CD8-positive, alpha-beta memory T cell (primary cell): ENCODE measurements at places on chromosomes 7 and 10.

GRCh38 chr10:129511086-129511485 is 44.0 kb downstream of the MGMT start:
- no peak for DNase-seq

DNA sequence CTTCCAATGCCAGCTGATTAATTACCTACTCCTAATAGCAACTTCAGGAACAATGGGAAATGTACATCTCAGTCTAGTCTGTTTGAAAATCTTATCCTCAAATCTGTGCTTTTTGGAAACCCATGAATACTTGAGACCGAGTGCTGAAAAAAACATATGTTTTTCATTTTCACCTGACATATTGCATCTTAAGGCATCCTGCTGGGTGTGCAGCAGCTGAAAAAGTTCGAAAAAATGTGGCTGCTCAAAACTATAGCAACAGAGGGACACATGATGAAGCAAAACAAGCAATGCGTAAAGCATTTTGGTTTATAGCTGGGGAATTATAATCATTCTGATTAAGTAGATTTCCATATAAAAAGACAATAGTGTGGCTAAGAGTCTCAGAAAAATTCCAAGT is 218.0 kb downstream of the CREB5 start:
- no peak for DNase-seq

DNA sequence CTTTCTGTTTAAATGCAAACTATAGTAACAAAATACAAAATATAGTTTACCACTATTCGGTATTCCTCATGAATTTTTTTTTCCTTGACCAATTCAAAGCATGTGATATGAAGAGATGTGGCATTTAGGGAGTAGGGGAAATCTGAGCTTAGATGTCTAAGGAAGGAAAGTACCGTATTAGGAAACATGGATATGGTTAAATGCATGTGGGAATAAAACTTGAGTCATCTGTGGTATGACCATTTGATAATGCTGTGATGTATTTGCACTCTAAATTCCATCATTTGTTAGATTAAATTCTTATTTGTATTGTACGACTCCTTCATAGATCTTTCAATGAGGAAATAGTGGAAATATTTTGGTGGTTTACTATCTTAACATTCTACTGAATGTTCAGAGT is 19.7 kb downstream of the AHR start:
- DNase-seq: no peak

- no peak for DNase-seq
Measured at GRCh38 chr10:73359492-73359891, 828 bp upstream of the CFAP70 start.

DNA sequence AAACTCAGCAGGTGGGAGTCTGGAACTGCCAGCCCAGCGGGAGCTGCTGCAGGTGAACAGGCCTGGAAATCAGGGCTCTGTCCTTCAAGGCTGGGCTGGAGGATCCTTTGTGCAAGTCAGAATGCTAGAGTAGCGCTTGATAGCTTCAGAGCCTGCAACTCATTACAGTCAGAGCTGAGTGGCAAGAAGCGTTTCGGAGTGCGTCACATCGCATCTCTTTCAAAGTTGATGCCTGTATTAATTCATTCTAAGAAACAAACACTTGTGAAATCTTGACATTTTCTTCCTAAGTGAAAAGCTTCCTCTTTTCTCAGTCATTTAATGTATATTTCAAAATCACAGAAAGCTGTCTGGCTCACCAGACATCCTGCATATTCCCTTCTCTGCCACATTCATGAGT is 121.2 kb upstream of the NPS start:
- no peak for DNase-seq

DNA sequence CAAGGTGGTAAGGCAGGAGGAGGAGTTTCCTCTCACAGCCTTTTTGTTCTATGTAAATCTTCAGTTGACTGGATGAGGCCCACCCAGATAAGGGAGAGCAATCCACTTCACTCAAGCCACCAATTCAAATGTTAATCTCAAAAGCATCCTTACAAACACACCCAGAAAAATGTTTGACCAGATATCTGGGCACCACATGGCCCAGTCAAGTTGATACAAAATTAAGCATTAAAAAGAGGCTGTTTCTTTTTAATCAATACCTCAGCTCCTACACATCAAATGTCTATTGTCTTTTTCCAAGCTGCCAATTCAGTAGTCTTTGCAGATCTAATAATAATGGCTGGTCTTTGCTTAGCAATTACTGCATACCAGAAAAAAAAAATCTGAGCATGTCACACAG is 18.0 kb upstream of the LYZL1 start:
- DNase-seq: no peak

DNA sequence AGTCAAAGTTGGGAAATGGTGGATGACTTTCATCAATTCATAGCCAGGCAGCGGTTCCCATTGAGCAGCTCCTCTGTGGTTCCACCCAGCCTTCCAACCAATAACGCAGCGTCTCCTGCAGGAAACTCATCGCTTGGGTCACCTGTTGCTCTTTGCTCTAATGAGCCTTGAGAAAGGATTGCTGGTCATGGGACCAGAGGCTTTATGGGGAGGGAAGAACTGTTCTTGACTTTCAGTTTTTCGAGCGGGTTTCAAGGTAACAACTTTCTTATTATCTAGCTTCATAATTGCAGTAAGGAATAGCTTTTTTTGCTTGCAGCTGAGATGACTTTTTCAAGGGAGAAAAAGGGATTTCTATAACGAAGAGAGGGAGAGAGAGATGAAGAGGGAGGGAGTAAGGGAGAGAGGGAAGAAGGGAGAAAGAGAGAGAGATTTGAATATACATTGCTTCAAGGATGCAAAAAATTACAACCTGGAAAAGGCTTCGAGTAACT is 405 bp upstream of the ENTPD1 start:
- DNase-seq: no peak

DNA sequence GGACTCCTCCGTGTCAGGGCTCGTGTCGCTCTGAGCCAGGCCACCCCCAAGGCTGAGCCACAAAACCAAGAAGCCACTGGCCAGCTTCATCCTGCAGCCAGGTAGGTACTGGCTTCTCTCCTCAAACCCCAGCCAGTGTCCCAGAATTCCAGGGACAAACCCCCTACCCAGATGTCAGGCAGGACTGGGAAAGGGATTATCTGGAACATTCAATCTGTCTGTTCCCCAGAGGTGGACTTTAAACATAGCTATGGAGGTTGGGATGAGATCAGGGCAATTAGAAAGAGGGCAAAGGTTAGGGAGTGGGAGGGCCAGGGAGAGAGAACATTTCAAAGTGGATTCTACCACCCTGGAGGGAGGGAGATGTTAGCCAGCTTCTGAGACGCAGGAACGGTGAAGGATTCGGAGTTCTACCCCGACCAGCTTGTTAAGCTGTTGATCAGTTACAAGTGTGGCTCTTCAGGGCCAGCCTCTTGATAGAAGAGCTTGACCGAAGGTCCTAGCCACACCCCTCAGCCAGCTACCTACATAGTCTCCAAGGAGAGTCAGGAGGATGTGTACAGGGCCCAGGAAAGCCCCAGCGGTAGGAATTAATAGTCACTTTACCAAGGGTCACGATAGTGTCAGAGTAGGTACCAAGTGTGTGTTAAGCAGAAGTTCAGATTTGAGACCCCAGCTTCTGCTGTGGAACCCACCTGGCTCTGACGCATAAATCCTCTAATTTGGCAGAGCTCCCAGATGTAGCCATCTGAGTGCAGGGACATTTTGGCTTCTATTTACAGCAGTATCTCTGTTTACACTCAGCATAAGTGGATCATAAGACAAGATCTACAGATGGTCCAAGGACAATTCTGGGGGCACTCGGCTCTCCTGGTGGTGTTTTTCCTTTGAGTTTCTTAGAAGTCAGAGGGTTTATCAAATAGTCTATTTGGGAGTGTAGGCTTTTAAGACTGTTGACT is at the start of gene PLA2G12B:
Gene PLA2G12B (minus strand): TSS at position 211 of the 959 bp plus-strand sequence. CDS start 121 bp downstream, at position 90.
- DNase-seq: no peak

DNA sequence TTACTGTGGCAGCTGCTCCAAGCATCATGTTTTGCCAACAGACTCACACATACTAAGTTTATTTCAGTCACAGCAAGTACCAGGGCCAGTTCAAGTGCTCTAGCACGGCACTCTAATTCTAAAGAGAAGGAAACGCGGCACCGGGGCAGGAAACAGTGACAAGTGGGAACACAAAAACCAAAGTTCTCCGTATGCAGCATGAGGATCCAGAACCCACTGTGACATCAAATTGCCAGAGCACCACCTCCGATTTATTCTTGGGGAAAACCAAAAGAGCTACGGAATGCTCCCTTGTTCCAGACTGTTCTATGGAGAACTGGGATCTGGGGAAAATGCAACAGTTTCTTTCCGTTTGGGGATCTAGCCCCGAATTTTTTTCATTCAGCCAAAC is 448 bp upstream of the PTER start:
- DNase-seq: no peak
